Esophagus mucosa (tissue), 1 donor: ENCODE measurements at places on chromosomes 5 and 9.

DNA sequence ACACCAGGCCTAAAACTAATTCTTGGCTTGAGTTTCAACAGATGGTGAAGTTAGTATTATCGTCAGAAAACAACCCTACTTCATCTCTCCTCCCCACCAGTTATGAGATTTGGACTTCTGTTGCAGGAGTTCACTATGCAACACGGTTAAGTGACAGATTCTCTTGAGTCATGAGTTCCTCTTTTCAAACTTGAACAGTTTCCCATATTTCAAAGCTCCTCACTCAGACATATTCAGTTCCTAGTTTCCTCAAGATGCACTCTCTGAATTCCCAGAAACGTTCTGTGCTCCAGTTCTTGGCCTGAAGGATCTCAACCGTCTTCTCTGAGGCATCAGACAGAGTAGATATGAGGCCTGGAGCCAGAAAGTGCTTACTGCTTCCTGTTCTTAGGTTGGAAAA, 7.3 kb upstream of the PTGER4 start:
- no peak for ATAC-seq

GRCh38 chr5:6673963-6674362, 39.3 kb upstream of the TENT4A start:
- no peak for ATAC-seq

- ATAC-seq: peak; percentile 96
Observed at GRCh38 chr9:69097064-69097463, 61.5 kb downstream of the FXN start.

DNA sequence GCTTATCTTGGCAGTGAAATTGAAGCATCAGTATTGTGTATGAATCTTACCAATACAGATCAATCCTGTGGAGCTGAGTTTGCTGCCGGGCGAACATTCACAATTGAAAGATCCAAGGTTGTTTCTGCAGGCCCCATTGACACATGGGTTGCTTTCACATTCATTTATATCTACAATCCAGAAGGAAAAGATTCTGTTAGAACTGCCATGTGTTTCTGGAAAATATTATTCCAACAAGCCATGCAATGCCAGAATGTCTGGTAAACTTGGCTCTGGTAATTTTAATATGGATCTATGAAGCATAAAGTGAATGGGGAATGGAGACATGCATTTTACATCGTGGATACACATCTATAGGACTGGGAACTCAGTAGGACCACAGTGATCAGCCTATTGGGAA, 180.8 kb downstream of the FBN2 start:
- no peak for ATAC-seq

DNA sequence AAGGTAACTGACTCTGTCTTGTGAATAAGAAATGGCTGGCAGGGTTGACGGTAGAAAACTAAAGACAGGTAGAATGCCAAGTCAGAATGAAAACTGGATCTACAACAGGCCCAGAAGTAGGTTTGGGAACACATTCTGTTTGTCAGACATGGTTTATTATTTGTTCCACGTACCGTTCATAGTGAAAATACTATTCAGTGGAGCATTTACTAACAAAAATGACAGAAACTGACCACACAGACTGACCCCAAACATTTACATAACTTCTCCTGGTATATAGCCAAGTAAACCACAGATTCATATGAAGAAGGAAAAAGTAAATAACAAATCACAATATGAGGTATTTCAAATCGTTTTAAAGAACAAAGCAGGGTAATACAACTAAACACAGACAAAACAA, 73.7 kb downstream of the SLC38A9 start:
- no peak for ATAC-seq

GRCh38 chr5:14257995-14258403, 114.9 kb downstream of the TRIO start:
- no peak for ATAC-seq

- no peak for ATAC-seq
Observed at GRCh38 chr5:79821-80220, 12.1 kb upstream of the PLEKHG4B start.

GRCh38 chr5:56306433-56307150, 73.5 kb upstream of the ANKRD55 start:
- ATAC-seq: no peak
